Jurkat, Clone E6-1 (cell line): ENCODE measurements at places on chromosomes 16 and 17.

DNA sequence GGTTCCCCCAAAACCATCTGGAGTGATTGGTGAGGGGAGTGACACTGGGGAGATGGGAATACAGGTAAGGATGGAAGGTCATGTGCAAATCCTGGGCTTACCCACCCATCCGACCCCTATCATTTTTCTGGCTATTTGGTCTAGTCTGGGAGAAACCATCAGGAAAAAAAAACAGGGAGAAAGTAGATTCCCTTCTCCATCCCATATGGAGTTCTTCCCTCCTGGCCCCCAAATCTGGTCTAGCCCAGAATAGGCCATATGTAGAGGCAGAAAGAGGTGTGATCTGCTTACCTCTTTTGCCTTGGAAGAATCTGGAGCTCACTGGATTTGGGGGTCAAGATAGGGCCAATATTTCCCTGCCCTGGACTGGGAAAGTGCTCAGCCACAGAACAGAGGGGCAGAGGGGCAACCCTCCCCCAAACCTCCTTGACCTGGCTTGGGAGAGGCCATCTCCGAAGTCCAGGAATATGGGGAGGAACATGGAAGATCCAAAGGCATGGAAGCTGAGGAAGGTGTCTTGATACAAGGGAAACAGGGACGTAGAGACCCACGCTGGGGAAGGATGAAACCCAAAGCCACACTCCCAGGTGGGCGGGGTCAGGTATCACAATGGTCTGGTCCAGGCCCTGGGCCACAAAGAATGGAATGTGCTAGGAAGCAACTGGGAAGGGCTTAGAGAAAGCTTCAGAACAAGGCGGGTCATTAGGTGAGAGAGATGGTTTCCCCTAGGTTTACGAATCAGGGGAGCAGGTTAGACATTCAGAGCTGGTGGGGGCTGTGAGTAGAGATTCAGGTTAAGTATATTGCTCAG, 16.2 kb downstream of the CHRNB1 start:
- no peak for DNase-seq

DNA sequence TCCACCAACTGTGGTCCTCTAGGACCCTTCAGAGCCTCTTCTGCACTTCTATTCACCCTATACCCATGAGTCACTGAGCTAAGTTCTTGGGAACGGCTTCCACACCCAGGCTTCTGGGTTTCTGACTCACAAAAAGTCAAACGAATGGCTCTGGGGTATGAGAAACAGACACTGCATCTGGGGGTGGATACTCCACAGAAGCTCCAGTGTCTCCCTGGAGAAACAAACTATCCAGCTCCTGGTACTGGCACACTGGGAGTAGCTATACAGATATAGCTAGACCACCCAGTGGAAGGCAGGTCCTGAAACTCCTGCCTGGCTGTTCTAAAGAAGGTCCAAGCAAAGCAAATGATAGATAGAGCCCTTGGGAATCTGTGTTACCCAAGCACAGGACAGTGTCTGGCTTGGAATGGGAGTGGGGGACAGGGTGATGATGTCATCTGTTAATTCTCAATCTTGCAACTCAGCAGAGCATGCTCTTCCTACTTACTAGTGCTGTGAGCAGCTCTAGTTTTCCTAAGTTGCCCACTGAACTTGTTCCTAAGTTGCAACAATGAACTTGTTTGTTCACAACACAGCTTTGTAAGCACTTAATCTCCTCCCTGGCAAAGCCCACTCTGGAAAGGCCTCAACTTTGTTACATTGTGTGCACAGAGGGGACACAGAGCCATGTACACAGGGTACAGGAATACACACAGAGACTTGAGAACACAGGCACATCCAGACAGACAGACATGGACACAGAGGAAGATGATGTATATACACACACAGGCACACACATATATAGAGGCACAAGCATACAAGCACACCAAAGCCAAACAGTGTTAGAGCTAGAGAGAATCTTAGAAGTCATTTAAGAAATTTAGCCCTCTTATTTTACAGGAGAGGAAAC, 6.7 kb downstream of the MMP28 start:
- no peak for DNase-seq

GRCh38 chr17:68608515-68609130, 7.5 kb upstream of the FAM20A start:
- no peak for DNase-seq

DNA sequence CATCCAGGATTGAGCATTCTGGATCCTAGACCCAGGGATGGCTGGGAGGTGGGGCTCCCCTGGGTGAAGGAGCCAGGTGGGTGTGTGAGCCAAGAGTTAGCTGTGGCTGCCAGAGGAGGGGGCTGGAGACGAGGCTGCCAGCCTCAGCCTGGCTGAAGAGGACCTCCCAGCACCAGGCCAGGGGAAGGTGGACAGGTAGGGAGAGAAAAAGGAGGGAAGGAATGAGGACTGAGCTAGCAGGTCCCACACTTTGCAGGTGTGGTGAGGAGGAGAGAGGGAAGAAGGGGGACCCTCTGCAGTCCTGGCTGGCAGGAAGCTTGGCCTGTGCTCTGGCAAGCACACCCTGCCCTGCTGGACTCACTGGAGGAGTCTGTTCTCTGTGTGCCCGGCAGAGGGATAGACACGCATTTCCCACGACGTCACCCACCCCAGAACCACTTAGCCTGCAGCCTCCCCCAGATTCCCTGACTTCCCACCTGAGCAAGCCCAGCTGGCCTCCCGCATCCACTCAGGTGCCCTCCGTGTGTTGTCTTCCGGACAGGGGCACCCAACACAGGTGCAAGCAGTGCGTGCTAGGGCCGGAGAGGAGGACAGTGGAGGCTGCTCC, 42.0 kb downstream of the SOCS3 start:
- DNase-seq: no peak

- DNase-seq: no peak
These were observed 9.9 kb downstream of the ACSM3 start for GRCh38 chr16:20773679-20774078.

- no peak for DNase-seq
These were observed 546 bp upstream of the PSMD7 start for GRCh38 chr16:74296104-74296431.

DNA sequence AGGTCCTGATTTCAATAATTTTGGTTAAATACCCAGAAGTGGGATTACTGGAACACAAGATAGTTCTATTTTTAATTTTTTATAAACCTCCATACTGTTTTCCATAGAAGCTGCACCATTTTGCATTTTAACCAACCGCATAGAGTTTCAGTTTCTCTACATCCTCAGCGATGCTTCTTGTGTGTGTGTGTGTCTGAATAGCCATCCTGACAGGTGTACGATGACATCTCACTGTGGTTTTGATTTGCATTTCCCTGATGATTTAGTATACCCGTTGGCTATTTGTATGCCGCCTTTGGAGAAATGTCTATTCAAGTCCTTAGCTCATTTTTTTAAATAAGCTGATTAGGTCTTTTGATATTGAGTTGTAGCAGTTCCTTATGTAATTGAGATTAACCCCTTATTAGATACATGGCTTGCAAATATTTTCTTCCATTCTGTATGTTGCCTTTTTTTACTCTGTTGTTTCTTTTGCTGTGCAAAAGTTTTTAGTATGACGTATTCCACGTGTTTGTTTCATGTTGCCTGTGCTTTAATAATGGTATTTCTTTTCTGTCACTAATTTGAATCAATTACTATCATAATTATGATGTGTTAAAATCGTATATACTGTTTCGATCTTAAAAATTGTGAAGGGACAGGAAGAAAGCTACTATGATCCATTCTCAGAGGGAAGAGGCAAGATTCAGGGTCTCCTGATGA, 227.2 kb upstream of the MON1B start:
- no peak for DNase-seq

DNA sequence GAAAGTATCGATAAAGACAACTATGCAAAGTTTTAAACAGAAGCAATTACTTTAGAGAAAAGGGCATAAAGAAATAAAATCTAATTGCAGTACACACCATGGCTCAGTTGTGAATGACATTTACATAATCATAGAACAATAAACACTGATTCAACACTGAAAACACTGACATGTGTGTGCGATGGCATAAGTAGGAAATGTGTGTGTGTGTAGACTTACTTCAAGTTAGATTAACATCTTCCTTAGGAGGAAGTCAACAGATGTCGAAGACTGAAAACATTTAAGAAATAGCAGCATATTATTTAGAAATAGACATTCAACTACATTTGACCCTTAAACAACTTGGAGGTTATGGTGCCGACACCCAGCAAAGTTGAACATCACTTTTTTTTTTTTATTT, 172.4 kb downstream of the STX8 start:
- no peak for DNase-seq
